Activated CD4-positive, alpha-beta T cell treated with anti-CD3 and anti-CD28 coated beads, Interleukin-2, amount 50 U/mL, for 24 hours (primary cell): ENCODE measurements at places on chromosomes 3 and 15.
A peak's percentile ranks its signal among the peaks of the same experiment; 100 is the strongest.

DNA sequence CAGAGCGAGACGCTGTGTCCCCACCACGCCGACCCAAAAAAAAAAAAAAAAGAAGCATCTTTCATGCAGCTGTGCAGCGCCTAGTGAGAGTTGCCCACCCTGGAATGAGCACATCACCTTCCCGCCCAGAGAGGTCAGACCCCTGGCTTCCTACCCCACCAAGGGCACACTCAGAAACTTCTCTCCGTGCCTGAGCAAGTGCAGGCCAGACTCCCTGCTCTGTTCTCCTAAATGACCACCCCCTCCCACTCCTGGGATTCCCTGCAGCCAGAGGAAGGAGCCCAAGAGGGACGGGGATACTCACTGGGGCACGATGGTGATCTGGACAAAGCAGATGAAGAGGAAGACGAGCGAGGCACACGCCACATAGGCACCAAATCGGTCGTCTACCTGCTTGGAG, 116.0 kb downstream of the SEC22A start:
- DNase-seq, result no peak

- DNase-seq, result no peak
These were observed 236.4 kb downstream of the CDIN1 start for GRCh38 chr15:36815786-36816185.

GRCh38 chr3:111708157-111708771, 113.1 kb upstream of the ZBED2 start:
- DNase-seq, result no peak

DNA sequence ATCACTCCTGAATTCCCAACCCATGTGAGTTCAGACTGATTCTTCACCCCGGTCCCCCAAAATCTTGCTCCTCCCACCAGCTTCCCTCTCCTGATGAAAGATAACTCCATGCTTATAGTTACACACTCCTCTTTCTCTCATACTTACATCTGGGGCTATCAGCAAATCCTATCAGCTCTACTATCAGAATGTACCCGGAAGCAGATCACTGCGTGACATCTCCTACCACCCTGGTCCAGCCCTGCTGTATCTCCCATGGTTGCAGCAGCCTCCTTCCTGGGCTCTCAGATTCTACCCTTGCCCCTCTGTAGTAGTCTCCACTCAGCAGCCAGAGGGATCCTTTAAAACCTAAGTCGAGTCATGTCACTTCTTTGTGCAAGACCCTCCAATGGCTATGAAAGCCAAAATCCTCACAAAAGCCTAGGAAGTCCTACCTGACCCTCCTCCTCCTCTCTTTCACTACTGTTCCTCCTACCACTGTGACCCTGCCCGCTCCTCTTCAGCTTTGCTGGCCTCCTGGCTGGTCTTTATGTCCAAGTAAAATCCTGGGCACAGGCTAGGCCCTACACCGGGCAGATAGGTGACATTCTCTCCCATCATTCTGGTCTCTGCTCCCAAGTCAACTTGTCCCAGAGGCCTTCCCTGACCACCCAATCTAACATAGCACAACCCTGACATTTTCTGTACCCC, 16.2 kb downstream of the XIRP1 start:
- no peak for DNase-seq

DNA sequence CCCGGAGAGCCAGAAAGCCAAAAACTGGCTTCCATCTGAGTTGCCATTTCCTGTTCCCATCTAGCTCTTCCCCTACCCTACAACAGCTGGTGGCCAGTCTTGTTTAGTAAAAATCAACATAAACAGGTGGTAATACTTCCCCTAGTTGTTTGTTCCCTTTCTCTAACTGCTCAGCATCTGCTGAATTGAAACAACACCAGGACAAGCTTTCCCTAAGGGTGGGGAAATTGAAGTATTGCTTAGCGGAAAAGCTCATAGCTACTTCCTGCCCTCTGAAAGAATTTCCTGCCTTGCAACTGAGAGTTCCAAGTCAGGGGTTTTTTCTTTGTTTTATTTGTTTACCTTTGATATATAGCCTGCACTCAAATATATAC, 66.8 kb downstream of the HMG20A start:
- no peak for DNase-seq

- DNase-seq, result no peak
These were observed 5.7 kb upstream of the KLHL24 start for GRCh38 chr3:183629546-183630301.

- DNase-seq, result no peak
These were observed 83.9 kb upstream of the KCNAB1 start for GRCh38 chr3:156036258-156037053.

GRCh38 chr3:84547207-84547606, 411.6 kb upstream of the CADM2 start:
- DNase-seq, result no peak

GRCh38 chr15:56969265-56969895, 50.9 kb downstream of the TCF12 start:
- no peak for DNase-seq

DNA sequence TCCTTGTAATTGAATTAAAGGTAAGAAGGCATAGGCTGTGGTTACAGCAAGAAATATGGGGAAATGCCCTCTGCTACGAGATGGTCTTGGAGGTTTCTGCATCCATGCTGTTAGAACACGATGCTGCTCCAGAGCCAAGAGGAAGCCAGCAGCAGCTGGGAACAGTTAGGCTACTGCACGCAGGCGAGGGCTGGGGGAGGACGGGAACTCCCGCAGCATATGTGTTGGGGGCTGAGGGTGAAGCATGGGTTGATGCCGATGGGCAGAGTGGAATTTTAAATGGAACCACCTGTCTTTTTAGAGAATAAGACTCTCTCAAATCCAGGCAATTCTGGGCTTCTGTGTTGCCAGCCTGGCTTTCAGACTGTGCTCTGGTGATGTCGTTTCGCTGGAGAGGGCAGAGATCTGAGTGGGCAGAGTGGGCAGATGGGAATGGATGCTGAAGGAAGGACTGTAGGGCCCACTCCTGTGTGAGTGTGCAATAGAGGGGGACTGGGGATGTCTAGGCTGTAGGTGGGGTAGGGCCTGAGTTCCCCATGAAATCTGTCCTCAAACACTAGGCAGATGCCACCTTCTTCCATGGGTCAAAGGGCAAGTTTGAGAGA, 417.0 kb upstream of the TPM1 start:
- DNase-seq, result no peak

DNA sequence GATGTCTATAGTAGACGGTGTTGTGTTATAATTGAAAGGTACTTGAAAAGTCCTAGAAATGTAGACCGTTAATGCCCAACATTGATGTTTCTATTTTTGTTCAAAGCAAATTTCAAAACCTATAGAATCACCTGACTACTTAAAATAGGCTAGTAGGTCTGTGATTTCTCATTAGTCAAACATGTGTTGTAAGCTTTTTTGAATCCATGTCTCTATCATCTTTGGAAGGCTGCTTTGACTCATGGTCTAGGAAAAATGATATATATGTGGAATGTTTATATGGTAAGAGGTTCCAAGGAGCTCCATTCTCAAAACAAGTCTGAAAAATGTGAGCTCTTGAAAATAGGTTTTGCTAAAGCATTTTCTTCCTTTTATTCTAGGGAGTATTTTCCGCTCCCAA, 375.3 kb downstream of the LPP start:
- no peak for DNase-seq

- DNase-seq, result no peak
These were observed 199.1 kb downstream of the SI start for GRCh38 chr3:164879201-164879600.

GRCh38 chr3:167978071-167978470, 117.7 kb downstream of the GOLIM4 start:
- no peak for DNase-seq

GRCh38 chr15:101198800-101199199, 53.0 kb downstream of the CHSY1 start:
- no peak for DNase-seq

- no peak for DNase-seq
These were observed 16.0 kb downstream of the CAPN3 start for GRCh38 chr15:42375252-42375651.

- no peak for DNase-seq
These were observed 249.0 kb downstream of the MCTP2 start for GRCh38 chr15:94480289-94480834.

- DNase-seq, result peak; percentile 11
These were observed 775 bp downstream of the CCNDBP1 start for GRCh38 chr15:43186003-43186353.

DNA sequence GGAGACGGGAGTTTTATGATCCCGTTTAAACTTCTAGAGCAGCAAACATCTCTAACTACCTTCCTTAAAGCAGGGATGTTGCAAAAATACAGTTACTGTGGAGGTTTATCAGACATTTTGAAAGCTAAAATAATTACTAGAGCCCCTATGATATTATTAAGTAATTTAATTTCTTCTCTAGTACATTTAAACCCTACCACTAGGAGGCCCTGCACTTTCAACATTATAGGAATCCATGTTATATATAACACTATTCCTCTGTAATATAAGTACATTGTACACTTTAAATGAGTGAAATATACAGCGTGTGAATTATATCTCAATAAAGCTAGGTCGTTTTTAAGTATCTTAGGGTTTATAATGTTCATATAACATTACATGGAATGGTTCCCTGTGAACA, 11.5 kb downstream of the SETMAR start:
- DNase-seq, result no peak

- DNase-seq, result no peak
These were observed 29.1 kb downstream of the HDAC11 start for GRCh38 chr3:13509059-13509815.

DNA sequence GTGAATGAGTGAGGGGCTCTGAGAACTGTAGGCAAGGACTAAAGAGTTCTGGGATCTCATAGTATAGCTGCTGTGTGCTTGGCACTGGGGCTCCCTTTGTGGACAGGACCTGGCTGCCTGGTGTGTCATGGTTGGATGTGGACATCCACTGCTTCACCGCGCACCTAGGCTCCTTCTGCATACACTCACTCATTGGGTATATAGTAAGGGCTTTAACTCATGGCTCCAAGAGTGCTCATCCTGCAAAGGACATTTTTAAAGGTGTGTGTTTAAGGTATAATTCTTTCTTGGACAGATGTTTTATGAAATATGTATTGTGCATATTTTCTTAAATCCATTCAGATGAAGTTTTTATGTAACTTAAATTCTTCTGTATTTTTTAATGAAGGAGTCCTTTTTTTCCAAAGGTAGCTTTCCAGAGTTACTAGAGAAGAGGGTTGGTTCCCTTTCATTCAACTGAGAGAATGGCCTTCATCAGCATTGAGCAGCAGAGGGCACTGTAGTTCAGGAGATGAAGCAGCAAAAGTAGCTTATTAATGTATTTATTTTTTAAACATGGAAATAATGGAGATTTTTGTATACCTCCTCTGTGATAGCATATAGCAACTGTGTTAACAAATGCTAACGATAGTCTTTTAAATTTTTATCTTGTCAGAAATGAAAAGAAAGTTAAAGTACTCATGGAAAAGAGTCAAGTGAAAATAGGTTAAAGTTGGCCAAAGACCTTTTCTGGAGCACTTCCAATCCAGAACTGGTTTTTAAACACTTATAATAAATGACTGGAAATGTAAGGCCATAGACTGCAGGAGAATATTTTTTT, 25.2 kb downstream of the OXNAD1 start:
- no peak for DNase-seq

- no peak for DNase-seq
These were observed 15.4 kb downstream of the EDC3 start for GRCh38 chr15:74680456-74680855.

- DNase-seq, result no peak
These were observed 75.7 kb upstream of the SLC4A7 start for GRCh38 chr3:27559835-27560234.

DNA sequence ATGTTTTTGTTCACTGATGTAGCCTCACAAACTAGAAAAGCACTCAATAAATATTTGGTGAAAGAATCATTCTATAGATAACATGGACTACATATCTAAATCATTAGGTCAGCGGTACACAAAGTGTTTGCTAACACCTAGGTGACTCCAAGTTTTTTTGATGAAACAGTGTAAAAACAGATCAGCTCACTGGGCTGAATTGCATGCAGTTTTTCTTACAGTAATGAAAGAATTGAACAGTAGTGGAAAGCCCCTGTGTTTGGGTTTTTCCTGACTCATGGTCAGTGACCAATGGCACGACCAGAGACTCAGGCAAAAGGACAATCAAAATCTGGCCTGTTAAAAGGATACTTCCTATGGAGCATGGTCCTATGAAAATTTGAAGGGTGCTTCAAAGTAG, 384.3 kb upstream of the EPHA6 start:
- no peak for DNase-seq

- DNase-seq, result no peak
These were observed 121.4 kb upstream of the GMNC start for GRCh38 chr3:190983875-190984274.

GRCh38 chr3:189981668-189982067, 139.0 kb downstream of the P3H2 start:
- no peak for DNase-seq

DNA sequence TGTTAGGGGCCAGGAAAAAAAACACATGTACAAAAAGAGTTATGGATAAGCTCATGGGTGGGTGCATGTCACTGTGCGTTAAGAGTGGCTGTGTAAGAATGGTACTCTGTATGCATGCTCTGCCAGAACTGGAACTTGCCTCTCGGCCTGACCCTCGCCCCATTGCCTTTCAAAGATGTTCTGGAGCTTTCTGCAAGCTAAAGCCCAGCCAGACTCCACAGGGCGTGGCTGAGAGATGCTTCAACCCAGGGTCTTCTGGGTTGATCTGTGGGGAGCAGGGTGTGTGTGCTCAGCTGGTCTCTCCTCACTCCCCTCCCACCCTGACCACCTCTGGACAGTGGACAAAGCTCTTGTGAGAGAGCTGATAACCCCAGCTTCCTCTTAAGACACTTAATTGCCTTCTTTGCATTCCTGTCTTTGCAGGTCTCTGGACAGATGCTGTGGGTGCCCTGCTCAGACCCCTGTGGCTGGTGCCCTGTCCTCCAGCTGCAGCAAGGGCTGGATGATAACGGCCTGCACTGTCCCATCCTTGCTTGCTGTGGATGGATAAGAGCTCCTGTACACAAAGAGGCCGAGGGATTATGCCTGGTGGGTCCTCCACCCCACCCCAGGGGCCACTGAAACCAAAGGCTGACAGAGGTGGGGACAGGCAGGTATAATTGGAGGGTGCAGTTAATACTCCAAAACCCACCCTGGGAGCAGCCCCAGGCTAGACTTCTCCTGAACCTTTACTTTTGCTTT, 28.7 kb downstream of the ALDH1L1 start:
- no peak for DNase-seq
